ENCODE measurements at places on chromosomes 12 and 14. TPM values are rescaled to one million over a fixed set of nuclear protein-coding genes. Genes with fewer than 3 reads are reported as not detected.

TBX5 gene
- total RNA-seq = 6.2 TPM

BIN2 gene
- 2.3 TPM for total RNA-seq

GALNT16 gene
- total RNA-seq = 11.4 TPM

KRT5 gene
- 55.4 TPM for total RNA-seq

CIROP gene
- not detected for total RNA-seq

FRS2 gene
- 95.2 TPM for total RNA-seq

KLRK1 gene
- total RNA-seq = 1.3 TPM

LRRIQ1 gene
- 0.79 TPM for total RNA-seq

MAPK1IP1L gene
- total RNA-seq = 38.3 TPM

ADCY4 gene
- total RNA-seq = 12.6 TPM

GPRC5A gene
- total RNA-seq = 12.1 TPM

COX8C gene
- not detected for total RNA-seq

TC2N gene
- total RNA-seq = 46.8 TPM

ZNF891 gene
- total RNA-seq = 7.3 TPM

CRACR2A gene
- total RNA-seq = 6.2 TPM

RPL10L gene
- not detected for total RNA-seq

CAPZA3 gene
- total RNA-seq = not detected

TPH2 gene
- total RNA-seq = not detected

MOK gene
- 19.3 TPM for total RNA-seq

TSPAN8 gene
- 10.2 TPM for total RNA-seq

VDR gene
- total RNA-seq = 0.79 TPM

CLEC2A gene
- not detected for total RNA-seq

PTCSC3 gene
- total RNA-seq = not detected

ARHGEF40 gene
- 43.9 TPM for total RNA-seq

A2M gene
- total RNA-seq = 428 TPM

ITGB7 gene
- 1.6 TPM for total RNA-seq

SERPINA10 gene
- not detected for total RNA-seq

GAS2L3 gene
- 60.9 TPM for total RNA-seq

KRT82 gene
- not detected for total RNA-seq

SSPN gene
- total RNA-seq = 78.5 TPM

NAV3 gene
- 97.2 TPM for total RNA-seq

RACGAP1 gene
- 40.0 TPM for total RNA-seq

ACOT4 gene
- total RNA-seq = 1.6 TPM

USP15 gene
- total RNA-seq = 135 TPM

KRT73 gene
- total RNA-seq = 0.11 TPM

VPS37B gene
- total RNA-seq = 18.9 TPM

C12orf50 gene
- 0.26 TPM for total RNA-seq

PRR4 gene
- total RNA-seq = 4.4 TPM

SLC16A7 gene
- total RNA-seq = 51.1 TPM

CLSTN3 gene
- 16.7 TPM for total RNA-seq

LMNTD1 gene
- 2.3 TPM for total RNA-seq

HELB gene
- total RNA-seq = 15.0 TPM

KRT79 gene
- not detected for total RNA-seq

GON7 gene
- 16.2 TPM for total RNA-seq

HCAR3 gene
- 2.9 TPM for total RNA-seq

TGM1 gene
- total RNA-seq = 1.2 TPM

NRXN3 gene
- total RNA-seq = 3.9 TPM

POP5 gene
- total RNA-seq = 25.4 TPM

OR6C2 gene
- total RNA-seq = 0.42 TPM

MYH6 gene
- 0.26 TPM for total RNA-seq
